ENCODE measurements at places on chromosomes 2 and 18.

- no peak for DNase-seq
Observed at GRCh38 chr2:46983065-46983801, 67.6 kb upstream of the MCFD2 start.

DNA sequence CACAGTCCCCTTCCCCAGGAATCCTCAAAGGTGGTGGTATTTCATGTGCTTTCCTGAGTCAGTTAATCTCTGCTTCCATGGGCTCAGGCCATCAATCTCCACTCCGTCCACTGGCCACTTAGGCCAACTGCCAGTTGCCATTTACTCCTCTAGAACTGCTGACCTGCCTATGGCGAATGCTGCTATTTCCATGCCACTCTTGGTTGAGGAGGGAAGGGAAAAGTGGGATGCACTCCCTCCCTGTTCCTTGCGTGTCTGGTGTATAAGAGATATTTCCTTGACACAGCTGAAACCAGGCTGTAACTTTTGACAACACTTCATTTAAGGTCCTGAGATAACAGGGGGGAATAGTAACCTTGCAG lies 261.5 kb downstream of the MREG start:
- DNase-seq: no peak

- no peak for DNase-seq
Observed at GRCh38 chr2:209592106-209592505, 168.3 kb downstream of the MAP2 start.

- DNase-seq: no peak
Observed at GRCh38 chr2:204184226-204184625, 247.7 kb downstream of the ICOS start.

GRCh38 chr2:230902180-230902899 lies 22.7 kb downstream of the GPR55 start:
- no peak for DNase-seq

DNA sequence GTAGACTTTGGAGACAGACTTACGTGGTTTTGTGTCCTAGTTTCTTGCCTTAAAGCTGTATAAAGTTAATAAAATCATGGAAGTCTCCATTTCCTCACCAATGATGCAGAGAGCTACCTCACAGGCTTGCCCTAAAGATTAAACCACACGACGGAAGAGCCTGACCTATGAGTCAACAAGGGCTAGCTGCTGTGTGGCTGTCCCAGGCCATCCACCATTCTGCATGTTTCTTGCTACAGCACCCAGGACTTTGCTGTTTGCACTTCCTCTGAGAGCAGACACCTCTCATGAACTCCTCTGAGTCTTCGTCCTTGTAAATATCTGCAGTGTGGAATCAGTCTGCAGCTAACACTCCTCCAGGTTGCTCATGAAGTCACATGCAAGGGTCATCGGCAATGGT lies 160.0 kb upstream of the TRIB2 start:
- peak; percentile 1 for DNase-seq

DNA sequence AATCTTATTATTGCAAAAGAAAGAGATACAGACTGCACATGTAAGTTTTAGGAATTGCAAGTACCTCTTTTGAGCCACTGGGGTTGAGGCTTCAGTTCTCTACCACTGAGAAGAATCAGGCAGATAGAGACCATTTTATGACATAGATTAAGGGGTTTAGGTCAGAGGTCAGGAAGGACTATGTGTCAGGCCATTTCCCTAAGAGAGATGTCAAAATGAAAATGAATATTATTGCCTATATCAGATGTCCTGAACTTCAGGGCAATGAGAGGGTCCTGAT lies 113.7 kb downstream of the GATA6 start:
- DNase-seq: no peak

DNA sequence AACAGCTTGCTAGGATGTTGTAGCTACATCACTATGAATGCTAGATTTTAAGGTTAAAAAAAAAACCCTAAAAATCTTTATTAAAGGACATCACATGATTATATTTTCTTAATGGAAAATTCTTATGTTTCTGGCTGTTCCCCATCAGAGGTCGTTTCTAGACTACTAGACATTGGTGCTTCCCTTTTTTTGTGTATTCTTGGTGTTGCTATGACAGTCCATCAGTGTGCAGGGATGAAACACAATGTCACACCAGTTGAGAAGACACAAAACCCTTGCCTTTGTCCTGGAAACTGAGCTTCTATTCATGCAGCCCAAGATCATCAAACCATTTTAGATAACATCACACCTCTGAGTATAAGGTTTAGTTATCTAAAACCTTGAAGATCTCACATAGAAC lies 19.9 kb upstream of the TMEM131 start:
- no peak for DNase-seq

DNA sequence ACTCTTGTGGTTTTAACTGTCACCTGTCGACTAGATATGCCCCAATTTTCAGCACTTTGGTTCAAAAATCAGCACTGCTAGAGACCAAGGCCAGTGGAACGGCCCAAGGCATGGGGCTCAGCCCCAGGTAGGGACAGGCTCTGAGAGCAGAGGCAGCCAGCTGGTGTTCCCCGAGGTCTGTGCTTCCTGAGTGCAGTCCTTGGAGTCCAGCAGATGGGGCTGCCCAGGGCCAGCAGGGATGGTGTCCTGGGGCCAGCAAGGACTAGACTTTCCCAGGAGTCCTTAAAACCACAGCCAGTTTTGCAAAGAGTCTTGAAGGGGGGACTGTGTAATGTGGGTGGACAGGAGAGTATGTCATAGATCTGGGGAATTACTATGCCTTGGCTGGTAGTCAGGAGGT lies 56.3 kb downstream of the POMC start:
- DNase-seq: no peak

- DNase-seq: no peak
Observed at GRCh38 chr2:237682856-237683670, 55.7 kb downstream of the LRRFIP1 start.

DNA sequence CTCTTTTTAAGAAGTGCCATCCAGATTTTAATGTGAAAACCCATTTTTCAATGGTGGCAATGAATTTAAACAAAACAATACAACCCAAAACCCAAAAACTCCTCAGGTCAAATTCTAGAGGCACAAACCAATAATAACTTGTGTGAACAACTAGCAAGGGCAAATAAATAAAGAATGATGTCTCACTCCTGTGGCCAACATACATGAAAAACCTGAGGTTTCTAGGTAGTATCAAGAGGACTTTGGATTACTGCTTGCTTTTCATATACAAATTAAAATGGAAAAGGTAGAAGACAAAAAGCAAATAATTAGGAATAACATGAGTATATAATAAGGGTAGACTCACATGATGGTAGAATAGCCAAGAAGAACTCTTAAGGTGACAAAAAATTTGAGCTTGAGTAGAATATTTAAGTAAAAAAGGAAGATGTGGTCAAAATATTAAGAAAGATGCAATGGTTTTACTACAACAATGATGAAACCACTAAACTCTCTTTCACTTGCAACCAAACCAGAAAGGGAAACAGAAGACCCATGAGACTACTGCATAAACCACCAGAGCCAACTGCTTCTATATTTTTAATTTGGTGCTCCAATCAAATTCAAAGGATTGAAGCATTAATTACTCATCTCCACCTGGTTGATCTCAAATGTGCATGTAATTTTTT lies 53.5 kb downstream of the DARS1 start:
- DNase-seq: no peak

DNA sequence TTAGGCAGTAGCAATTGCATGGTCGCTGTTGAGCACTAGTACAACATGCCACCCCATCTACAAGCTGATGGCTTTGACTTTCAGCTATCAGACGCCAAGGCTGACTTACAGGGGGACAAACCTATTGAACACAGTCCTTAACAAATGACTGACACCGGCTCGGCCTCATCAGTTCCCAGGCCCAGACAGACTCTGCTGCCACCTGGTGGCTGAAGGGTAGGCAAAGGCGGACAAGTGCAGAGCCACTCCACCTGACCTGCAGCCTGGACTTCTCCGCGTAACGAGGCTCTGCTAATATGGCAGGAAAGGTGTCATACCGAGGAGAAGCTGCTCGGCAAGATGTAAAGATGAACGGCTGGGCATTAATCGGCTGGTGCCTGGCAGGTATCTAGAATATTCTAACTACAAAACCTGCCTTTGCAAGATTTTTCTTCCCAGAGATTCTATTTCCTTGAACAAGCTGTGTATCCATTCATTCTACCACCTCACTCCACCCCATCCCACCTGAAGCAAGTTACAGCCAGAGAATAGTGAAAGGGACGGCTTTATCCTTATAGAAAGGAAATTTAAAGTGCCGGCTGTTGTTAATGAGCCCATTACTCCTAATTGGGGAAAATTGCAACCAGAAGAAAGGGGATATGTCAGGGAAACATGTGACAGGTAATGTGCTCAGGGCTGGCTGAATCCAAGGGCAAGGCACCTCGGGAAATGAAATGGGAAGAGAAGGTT lies 67.4 kb downstream of the STEAP3 start:
- DNase-seq: peak; percentile 5

- no peak for DNase-seq
Observed at GRCh38 chr2:2947406-2947805, 430.2 kb downstream of the EIPR1 start.

GRCh38 chr2:178200331-178200730 lies 6.0 kb downstream of the OSBPL6 start:
- no peak for DNase-seq

- DNase-seq: no peak
Observed at GRCh38 chr2:189020179-189020578, 46.0 kb downstream of the COL3A1 start.

DNA sequence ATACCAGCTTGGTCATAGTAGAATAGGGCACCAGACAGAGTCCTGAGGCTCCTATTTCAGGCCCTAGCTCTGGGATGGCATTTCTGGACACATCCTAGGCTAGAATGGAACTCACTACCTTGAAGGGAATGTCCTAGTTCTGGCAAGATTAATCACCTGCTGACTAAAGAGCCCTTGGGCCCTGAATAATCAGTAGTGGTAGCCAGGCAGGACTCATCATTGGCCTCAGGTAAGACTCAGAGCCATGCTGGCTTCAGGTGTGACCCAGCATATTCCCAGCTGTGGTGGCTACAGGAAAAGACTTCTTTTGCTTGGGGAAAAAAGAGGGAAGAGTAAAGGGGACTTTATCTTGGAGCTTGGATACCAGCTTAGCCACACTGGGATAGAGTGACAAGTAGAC lies 131.0 kb upstream of the SRD5A2 start:
- DNase-seq: no peak

GRCh38 chr2:39481611-39482010 lies 44.5 kb upstream of the MAP4K3 start:
- DNase-seq: no peak

- DNase-seq: no peak
Observed at GRCh38 chr2:232213176-232213575, 165.4 kb upstream of the ALPP start.

DNA sequence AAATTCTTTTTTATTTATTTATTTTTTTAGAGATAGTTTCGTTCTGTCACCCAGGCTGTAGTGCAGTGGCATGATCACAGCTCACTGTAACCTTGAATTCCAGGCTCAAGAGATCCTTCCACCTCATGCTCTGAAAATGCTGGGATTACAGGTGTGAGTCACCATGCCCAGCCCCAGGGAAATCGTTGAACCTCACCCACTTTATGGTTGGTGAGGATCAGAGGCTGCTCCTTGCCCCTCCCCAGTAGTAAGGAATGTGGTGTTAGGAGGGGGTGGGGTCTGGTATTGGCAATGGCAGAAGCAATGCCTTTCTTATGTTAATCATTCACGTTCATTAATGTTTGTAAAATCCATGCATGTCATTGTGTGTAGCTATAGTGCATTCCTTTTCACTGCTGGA lies 161.9 kb downstream of the SUCLG1 start:
- DNase-seq: no peak

- DNase-seq: no peak
Observed at GRCh38 chr2:42046819-42047487, 868 bp upstream of the PKDCC start.

GRCh38 chr18:75916624-75916982 lies 489.1 kb upstream of the SMIM21 start:
- no peak for DNase-seq

- DNase-seq: no peak
Observed at GRCh38 chr18:53070788-53071187, 730.8 kb downstream of the DCC start.

DNA sequence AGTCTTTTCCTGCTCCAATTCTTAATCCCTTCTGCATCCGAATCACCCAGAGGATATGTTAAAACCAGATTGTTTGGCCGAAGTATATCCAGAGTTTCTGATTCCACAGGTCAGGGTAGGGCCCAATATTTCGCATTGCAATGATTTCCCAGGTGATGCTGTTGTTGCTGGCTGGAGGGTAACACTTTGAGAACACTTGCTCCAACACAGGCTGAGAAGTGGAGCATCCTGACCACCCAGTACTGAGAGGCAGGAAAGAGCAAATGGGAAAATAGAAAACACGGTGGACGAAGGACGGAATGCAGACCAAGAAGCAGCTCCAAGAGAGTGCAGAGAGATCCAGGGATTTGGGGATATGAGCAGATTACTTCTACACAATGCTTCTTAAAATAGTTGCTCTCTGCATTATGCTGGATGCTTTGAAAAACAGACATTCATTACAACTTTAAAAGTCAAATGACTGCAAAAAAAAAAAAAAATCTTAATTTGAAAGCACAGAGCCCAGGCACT lies 362.2 kb upstream of the SLC14A2 start:
- no peak for DNase-seq

- no peak for DNase-seq
Observed at GRCh38 chr2:54550547-54550946, 94.4 kb downstream of the SPTBN1 start.

GRCh38 chr18:63775166-63775730 lies at the start of gene SERPINB7:
Gene SERPINB7, plus strand, starts transcription at chr18:63775418. Its CDS starts 6,955 bp downstream, at chr18:63782373.
- DNase-seq: no peak

- DNase-seq: no peak
Observed at GRCh38 chr2:8322634-8323033, 359.2 kb upstream of the ID2 start.

DNA sequence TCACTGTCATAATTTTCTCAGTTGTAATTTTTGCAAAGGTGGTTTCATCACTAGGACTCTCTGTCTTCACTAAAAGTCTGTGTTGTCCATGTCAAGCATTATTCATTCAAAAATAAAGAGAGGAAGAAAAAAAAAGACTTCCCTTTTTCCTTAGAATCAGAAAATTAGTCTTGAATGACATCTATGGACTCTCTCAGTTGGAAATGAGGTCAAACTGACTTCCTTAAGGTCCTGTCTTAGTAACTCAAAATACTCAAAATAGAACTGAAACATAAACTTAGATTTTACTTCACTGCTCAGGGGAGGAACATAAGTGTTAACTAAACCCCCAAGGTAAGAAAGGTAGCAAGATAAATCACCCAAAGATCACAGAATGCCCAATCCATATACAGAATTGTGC lies 2.2 kb upstream of the ZNF407 start:
- DNase-seq: no peak

DNA sequence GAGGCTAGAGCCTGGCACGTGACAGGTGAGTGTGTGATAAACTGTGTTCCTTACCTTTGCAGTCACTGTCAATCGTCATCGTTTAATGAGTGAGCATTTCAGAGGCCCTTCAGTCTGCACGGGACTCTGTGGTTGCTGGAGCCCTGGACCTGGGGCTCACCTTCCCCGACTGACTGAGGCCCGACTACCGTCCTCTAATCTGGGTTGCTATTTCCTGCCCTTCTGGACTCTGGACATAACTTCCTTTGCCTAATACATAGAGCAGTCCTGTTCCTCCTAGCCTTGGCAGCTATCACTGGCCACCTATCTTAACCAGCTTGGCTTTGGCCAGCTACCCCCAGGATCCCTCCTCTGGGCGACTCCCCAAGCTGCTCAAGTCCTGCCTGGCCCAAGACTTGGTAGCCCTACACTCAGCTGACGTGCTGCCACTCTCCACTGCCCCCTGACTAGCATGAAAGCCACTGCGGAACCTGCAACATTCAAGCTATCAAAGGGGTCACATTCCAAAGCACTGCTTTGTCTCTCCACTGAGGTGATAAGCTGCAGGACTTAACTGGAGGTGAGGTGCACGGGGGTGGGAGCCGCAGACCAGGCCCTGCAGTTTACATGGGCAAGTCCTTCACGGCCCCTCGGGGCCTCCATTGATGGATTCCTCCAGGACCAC lies 11.1 kb upstream of the RAB17 start:
- no peak for DNase-seq
